ENCODE measurements at places on chromosomes 2 and 18.

GRCh38 chr2:38533180-38533579 lies 69.5 kb downstream of the HNRNPLL start:
- DNase-seq = no peak

GRCh38 chr2:14706201-14706600 lies 73.7 kb downstream of the LRATD1 start:
- no peak for DNase-seq

DNA sequence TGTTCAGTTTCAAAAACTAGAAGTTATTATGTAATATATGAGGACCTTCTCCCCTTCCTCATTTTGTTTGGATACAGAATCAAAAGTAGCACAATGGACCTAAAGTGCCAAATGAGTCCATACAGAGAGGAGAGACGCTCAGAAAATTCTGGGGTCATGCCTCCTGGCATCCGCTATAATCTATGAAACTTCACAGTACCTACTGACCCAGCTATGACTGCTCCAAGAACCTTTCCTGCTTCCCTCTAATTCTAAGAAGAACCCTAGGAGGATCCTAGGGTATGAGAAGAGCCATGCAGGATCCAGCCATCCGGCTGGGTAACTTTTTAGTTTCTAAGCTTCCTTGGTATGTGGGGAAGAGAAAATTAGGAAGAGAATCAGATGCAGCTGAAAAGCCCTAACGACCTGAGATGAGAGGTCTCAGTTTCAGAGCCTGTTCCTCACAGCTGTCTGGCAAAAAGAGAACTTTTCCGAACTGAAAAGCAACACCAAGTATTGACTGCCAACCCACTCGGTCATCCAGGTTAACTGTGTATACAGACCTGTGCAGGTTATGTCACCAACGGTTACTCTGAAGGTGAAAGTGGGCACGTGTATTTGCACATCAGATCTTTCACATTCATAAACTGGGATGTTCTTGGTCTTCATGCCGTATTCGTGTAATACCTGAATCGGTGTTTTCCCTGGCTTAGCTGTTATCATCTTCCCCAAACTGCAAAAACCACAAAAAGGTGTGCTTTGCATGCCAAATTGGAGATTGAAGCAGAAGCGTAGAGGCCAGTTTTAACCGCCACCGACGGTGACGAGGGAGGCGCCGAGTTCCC lies 1.1 kb downstream of the PRKRA start:
- no peak for DNase-seq

- DNase-seq = no peak
These were observed 278.0 kb upstream of the DSEL start for GRCh38 chr18:67794521-67794920.

DNA sequence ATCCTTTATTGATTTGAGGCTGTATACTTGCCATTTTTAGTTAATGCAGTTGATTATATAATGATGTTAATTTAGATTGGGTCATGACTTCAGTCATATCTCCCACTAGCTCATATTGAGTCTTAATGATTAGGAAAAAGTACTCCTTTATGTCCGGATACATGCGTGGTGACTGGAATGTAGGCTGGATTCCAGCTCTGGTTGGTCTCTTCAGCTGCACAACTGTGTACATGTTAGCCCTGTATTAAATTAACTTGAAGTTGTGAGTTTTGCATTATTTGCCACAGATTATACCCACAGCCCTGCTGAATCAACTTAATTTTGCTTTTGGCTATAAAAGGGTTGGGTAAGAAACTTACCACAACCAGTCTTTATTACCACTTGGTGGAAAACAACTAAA lies 22.5 kb downstream of the MOB4 start:
- DNase-seq = no peak

DNA sequence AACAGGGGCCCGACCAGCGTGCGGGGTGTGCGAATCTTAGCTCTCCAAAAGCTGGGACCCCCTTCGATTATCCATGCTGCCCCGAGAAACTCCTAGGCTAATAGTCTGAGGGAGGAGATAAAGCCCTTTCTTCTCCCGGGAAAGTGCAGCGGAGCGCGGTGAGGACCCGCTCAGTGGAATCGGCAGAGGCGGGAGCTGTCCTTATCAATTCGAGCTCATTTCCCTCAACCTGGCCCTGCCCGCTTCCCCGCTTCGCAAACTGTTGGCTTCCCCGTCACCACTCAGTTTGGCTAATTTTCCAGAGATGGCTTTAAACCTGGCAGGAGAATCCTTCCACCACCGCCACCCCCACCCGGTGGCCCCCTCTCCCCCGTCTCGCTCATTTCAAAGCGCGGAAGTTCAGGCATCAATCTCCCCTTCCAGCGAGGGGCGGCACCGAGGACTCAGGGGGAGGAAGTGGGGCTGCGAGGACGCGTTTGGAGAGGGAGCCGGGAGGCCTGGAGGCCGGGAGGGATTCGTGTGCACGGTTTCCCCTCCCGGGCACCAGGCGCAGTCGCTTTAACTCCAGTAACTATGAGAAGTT lies 1.6 kb downstream of the KLHL14 start:
- DNase-seq = peak; percentile 60

- no peak for DNase-seq
These were observed 140.4 kb upstream of the APCDD1 start for GRCh38 chr18:10314066-10314465.

GRCh38 chr2:96256611-96257113 lies 9.1 kb downstream of the TMEM127 start:
- DNase-seq = no peak

- no peak for DNase-seq
These were observed 1125.5 kb upstream of the CNTNAP5 start for GRCh38 chr2:122899614-122900013.

GRCh38 chr2:39377226-39377939 lies 59.7 kb downstream of the MAP4K3 start:
- no peak for DNase-seq

DNA sequence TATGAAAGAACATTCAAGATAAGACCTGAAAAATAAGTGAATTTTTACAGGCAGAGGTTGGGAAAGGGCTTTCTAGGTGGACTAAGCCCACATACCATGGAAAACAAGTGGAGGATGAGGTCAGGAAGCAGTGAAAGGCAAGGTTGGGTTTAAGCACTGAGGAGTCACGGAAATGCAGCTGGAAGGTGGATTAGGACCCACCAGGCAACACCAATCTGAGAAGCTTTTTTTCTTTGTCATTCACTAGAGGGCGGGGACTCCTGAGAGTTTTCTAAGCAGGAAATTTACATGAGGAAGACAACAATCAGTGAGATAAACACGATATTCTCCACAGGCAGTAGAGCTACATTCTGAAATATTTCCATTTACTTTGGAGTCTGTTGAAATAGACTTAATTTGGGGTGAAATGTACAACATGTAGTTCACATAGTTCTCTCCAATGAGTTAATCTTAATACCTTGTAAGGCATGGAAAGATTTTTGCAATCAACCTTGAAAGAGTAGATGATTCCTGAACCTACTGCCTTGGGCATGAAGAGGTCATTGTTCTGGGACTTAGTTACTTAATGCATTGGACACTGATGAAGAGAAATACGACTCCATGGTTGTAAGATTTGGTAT lies 40.7 kb downstream of the VIT start:
- DNase-seq = no peak

GRCh38 chr2:172473167-172473566 lies 45.8 kb downstream of the ITGA6 start:
- no peak for DNase-seq

GRCh38 chr2:142533177-142533576 lies 344.3 kb upstream of the KYNU start:
- no peak for DNase-seq

DNA sequence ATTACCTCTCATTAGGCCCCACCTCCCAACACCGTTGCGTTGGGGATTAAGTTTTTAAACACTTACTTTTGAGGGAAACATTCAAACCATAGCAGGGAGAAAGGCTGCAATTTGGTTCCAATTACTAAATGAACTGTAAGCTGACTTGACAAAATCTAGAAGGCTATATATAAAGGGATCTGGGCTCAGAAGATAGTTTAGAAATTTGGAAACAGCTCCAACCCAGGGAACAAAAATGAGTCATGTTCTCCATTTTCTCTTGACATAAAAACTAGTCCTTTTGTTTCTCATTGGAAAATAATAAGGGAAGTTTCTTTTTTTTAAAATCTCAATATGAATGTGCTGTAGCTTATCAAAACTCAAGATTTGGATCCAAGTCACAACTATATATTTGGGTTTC lies 17.5 kb downstream of the MOGAT1 start:
- DNase-seq = peak; percentile 69

DNA sequence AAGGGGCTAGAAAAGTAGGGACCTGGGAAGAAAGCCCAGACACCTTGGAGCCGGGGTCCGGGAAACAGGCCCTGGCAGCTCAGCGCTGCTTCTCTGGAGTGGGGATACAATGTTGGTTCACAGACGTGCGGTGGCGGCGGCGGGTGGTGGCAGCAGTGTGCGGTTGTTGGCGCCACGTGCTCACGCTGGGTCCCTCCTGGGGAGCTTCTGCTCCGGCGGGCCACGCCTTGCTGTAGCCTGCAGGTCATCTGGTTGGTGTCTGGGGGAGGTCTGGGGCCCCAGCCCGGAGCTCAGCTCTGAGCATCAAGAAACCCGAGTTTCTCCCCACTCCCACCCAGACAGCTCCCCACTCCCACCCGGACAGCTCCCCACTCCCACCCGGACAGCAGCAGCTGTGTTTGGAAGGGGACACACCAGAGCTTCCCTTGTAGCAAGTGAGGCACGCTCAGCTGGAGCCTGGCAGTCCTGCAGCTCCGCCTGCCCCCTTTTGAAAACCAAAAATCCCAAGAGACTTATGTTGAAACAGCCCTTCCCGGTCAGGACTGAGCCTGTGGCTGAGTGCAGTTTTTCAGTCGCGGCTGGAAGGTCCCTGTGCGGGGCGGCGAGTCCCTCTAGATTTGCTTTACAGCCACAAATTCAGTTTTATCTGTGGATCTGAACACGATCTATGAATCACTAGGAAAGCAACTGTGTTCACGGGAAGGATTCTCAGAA lies 46.9 kb downstream of the NFATC1 start:
- no peak for DNase-seq

GRCh38 chr18:39870591-39870990 lies 2084.4 kb upstream of the PIK3C3 start:
- DNase-seq = peak; percentile 58

GRCh38 chr18:42675810-42676209 lies 439.7 kb downstream of the RIT2 start:
- no peak for DNase-seq

- DNase-seq = no peak
These were observed 7.2 kb downstream of the POMC start for GRCh38 chr2:25161055-25161781.

DNA sequence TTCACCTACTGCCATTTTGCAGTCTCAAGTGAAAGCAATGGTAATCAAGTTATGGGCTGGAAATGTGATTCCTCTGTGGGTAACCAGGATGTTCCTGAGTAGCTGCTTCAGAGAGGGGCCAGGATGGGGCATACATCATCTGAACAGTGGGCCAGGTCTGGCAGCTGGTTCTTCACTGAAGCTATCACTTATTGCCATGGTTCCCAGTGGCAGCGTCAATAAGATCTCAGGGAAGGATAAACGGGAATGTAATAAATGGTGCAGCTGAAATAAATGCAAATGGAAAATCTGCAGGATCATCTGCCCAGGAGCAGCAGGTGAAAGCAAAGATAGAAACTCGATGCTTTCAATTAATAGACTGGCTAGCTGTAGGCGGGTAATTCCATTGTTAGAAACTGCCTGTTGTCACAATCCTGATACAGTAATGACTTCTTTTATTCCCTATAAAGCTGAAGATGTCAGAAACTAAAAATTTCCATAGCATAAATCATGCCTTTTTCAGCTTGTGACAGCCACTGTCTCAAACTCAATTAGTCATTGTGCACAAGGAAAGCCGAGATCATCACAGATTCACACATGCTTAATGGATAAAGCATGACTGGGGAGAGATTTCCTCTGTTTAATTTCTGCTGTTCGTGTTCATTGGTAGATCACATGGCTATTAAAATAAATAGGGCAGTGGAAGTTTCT lies 56.2 kb upstream of the CCDC85A start:
- DNase-seq = no peak

DNA sequence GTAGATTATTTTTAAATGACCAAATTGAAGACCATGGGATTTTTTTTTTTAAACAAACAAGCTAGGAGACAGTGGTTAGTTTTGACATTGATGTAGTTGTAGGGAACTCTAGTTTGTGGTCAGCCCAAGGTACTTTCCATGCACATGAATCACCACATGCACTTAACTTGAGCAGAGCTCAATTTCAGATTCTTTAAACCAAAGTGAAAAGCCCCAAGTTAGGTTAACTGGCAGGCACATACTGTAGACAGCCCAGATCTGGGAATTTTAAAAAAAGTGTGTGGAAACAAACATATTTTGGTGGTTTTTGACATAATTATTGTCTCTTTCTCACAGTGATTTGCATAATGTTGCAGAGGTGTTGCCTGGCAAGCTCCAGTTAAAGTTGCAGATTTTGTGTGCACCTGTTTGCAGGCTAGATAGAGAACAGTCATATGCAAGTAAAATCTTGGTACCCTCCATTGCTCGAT lies 88.4 kb downstream of the BCL2L11 start:
- no peak for DNase-seq

Data from NCI-H82 (cell line).